ENCODE measurements at places on chromosomes 3 and 15. TPM values are rescaled to one million over a fixed set of nuclear protein-coding genes. Genes with fewer than 3 reads are reported as not detected.
A peak's percentile ranks its signal among the peaks of the same experiment; 100 is the strongest.

PLA2G4E gene
- total RNA-seq = not detected

CNTN4 gene
- total RNA-seq = 5.1 TPM

MESP1 gene
- total RNA-seq = not detected

SOX14 gene
- not detected for total RNA-seq

CRYGS gene
- 1.1 TPM for total RNA-seq

C2CD4A gene
- not detected for total RNA-seq

TRH gene
- total RNA-seq = 0.19 TPM

WDR76 gene
- 32.6 TPM for total RNA-seq

DPPA4 gene
- 215 TPM for total RNA-seq

IMPG2 gene
- total RNA-seq = 0.03 TPM

PDZRN3 gene
- total RNA-seq = 3.4 TPM

CACNA1D gene
- 0.25 TPM for total RNA-seq

SPATA12 gene
- total RNA-seq = 0.12 TPM

DNA sequence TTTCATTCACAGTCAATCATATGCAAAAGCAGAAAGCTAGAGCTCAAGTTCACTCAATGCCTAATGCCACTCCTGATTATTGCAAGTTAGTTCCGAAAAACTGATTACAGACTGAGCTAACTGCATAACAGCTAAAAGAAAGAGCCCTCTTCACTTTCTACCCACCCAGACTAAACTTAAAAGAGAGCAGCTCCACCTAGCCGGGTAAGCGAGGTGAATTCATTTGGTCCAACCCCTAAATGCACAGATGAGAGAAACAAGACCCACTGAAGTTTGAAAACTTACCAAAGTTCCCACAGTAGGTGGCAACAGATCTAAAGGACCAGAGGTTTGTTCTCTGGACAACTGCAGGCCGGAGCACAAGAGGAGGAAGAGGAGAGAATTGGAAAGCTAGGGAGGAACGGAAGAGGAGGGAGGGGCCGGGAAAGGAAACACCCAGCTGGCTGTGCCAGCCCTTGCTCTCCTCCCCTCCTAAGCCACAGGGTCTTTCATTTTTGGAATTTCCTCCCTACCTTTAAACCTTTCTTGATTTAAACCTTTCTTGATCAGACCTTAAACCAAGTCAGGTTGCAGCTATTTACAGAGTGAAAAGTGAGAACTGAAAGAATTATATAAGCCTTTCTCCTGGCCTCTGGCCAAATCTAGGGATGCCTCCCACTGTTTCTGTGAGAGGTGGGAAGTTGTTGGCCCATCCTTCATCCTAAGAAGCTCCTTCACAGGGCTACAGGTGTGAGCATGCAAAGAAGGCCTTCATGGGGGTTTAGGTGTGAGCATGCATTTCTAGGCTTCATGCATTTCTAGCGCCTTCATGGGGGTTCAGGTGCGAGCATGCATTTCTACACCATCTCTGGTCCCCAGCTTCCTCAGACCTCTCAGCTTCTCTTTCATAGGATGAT is 114.7 kb upstream of the LMOD3 start:
- no peak overlapping the region for H3K4me3 ChIP-seq
- peaks cover 29% of the 10 kb centered on the region for H3K4me1 ChIP-seq
- no peaks in the 10 kb centered on the region for H3K27me3 ChIP-seq
- H3K27ac ChIP-seq = peak overlapping the region; percentile 37
- no peaks in the 10 kb centered on the region for H3K36me3 ChIP-seq

GRCh38 chr3:112500621-112501020 is 1.3 kb upstream of the BTLA start:
- no peak for DNase-seq
- no peaks in the 10 kb centered on the region for H3K4me1 ChIP-seq
- H3K36me3 ChIP-seq = no peaks in the 10 kb centered on the region
- H3K4me3 ChIP-seq = no peak overlapping the region
- no peak overlapping the region for H3K27ac ChIP-seq

- H3K4me1 ChIP-seq = no peaks in the 10 kb centered on the region
- peak overlapping the region; percentile 17 for H3K27ac ChIP-seq
- no peak for DNase-seq
- H3K27me3 ChIP-seq = no peaks in the 10 kb centered on the region
- no peaks in the 10 kb centered on the region for H3K36me3 ChIP-seq
These were observed 59.2 kb downstream of the PIAS1 start for GRCh38 chr15:68113273-68113672.

DNA sequence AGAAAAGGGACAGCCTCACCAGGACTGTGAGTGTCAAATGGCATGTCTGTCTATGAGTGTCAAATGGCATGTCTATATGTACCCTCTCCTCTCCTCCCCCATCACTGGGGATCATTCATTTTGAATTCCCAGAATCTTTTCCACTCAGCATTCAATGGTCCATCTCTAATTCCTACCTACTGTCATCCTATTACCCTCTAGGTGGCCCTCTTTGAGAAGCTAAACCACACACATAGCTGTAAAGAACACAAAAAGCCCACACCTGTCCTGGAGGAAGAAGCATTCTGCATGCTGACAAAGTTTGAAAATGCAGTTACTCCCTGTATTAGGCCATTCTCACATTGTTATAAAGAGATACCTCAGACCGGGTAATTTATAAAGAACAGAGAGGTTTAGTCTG is 46.2 kb upstream of the PYDC2 start:
- no peak overlapping the region for H3K27ac ChIP-seq
- no peak overlapping the region for H3K4me3 ChIP-seq
- no peak for DNase-seq
- no peaks in the 10 kb centered on the region for H3K27me3 ChIP-seq
- no peaks in the 10 kb centered on the region for H3K4me1 ChIP-seq

DNA sequence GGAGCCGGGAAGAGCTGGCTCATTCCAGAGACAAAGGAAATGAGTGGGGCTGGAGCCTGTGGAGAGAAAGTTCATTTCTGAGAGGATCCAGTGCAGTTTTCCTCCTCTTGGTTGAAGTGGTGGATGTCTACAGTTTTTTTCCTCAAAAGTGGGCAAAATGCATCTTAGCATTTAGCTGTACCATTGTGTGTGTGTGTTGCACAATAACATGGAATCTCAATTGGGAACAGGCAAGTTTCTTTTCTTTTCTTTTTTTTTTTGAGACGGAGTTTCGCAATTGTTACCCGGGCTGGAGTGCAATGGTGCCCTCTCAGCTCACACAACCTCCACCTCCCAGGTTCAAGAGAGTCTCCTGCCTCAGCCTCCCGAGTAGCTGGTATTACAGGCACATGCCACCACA is 101.5 kb upstream of the UBE2E1 start:
- H3K27ac ChIP-seq = no peak overlapping the region
- H3K4me1 ChIP-seq = peaks cover 9% of the 10 kb centered on the region
- H3K36me3 ChIP-seq = no peaks in the 10 kb centered on the region

DNA sequence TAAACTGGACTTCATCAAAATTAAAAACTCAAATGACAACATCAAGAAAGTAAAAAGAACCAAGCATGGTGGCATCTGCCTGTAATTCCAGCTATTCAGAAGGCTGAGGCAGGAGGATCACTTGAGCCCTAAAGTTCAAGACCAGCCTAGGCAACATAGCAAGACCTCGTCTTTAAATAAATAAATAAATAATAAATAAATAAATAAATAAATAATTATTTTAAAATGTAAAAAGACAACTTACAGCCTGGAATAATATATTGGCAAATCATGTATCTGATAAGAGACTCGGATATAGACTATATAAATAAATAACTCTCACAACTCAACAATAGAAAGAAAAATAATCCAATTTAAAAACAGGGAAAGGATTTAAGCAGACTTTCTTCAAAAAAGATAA is 4.3 kb upstream of the PPARG start:
- H3K4me1 ChIP-seq = no peaks in the 10 kb centered on the region
- DNase-seq = no peak
- no peaks in the 10 kb centered on the region for H3K36me3 ChIP-seq
- no peak overlapping the region for H3K27ac ChIP-seq
- no peak overlapping the region for H3K4me3 ChIP-seq

- H3K4me1 ChIP-seq = no peaks in the 10 kb centered on the region
- no peaks in the 10 kb centered on the region for H3K27me3 ChIP-seq
- H3K4me3 ChIP-seq = no peak overlapping the region
- no peak overlapping the region for H3K27ac ChIP-seq
- DNase-seq = no peak
These were observed 776.2 kb downstream of the FHIT start for GRCh38 chr3:60475096-60475495.

DNA sequence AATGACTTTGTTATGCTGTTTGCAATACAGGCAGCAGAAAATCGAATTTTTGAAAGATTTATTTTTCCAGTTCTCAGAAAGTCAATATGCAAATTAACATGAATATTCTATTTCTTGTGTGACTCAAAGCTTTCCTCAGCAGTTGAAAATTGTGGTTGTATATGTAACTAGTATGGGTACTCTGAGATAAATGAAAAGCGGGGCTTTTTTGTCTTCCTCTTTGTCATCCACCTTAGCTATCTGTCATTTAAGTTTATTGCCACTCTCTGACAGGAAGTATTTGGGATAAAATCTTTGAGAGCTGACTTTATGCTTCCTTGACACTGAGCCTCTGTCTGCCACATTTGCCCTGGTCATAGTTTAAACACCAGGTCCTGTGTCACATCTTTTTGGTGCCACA is 91.5 kb downstream of the ATG7 start:
- no peak overlapping the region for H3K4me3 ChIP-seq
- H3K27ac ChIP-seq = no peak overlapping the region
- no peaks in the 10 kb centered on the region for H3K27me3 ChIP-seq
- peaks cover 3% of the 10 kb centered on the region for H3K36me3 ChIP-seq

DNA sequence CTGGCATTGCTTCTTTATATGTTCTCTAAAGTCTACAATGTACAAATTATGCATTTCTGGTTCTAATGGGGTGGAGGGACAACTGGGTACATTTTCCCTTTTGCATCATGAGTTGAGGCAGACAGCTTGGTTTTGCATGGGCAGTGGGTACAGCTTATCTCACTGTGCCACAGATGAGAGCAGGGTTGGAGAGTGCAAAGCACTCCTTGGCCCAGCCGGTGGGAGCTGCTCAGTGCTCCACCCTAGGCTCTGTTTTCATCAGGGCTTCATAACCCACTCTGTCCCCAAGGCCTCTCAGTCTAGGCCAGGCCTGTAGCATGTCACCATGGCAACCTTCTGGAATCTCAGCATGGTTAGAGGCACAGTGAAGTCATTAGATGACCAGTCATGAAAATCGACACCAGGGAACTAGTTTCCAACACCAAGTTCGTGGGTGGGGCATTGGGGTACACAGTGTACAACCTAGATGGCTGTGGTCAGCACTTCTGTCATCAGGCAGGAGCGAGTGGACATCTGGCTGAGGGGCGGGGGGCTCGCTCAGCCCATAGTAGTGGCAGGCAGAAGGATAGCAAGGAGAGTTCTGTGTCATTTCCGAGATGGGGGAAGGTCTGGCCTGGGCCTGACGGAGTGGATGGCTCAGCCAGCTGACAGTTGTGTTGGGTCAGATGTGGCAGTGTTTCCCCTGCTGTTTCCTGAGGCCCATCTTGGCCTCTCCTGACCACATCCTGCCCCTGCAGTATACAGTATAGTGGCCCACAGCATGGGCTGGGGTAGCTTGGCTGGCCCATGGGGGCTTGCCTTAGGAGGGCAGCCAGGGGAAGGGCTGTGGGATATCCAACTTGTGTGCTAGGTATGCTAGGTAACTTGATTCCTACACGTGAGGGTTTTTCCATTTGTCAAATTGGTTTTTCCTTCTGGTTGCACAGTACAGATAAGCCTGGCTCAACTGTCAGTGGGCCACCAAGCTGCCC is 75.7 kb upstream of the PRR23C start:
- no peak for DNase-seq
- no peak overlapping the region for H3K27ac ChIP-seq
- no peaks in the 10 kb centered on the region for H3K4me1 ChIP-seq
- no peaks in the 10 kb centered on the region for H3K27me3 ChIP-seq
- no peaks in the 10 kb centered on the region for H3K36me3 ChIP-seq

GRCh38 chr3:174168026-174168425 is 691.1 kb upstream of the NAALADL2 start:
- no peak overlapping the region for H3K27ac ChIP-seq
- no peak for DNase-seq
- peaks cover 4% of the 10 kb centered on the region for H3K4me1 ChIP-seq
- H3K36me3 ChIP-seq = no peaks in the 10 kb centered on the region
- H3K27me3 ChIP-seq = no peaks in the 10 kb centered on the region

GRCh38 chr15:80482696-80483095 is 78.5 kb downstream of the ARNT2 start:
- H3K4me3 ChIP-seq = no peak overlapping the region
- no peak for DNase-seq
- H3K36me3 ChIP-seq = no peaks in the 10 kb centered on the region
- H3K27me3 ChIP-seq = no peaks in the 10 kb centered on the region
- no peaks in the 10 kb centered on the region for H3K4me1 ChIP-seq
- no peak overlapping the region for H3K27ac ChIP-seq

- no peaks in the 10 kb centered on the region for H3K27me3 ChIP-seq
- no peaks in the 10 kb centered on the region for H3K4me1 ChIP-seq
- H3K36me3 ChIP-seq = no peaks in the 10 kb centered on the region
- H3K27ac ChIP-seq = no peak overlapping the region
- no peak for DNase-seq
These were observed 28.8 kb downstream of the PSTPIP1 start for GRCh38 chr15:77023576-77024272.

DNA sequence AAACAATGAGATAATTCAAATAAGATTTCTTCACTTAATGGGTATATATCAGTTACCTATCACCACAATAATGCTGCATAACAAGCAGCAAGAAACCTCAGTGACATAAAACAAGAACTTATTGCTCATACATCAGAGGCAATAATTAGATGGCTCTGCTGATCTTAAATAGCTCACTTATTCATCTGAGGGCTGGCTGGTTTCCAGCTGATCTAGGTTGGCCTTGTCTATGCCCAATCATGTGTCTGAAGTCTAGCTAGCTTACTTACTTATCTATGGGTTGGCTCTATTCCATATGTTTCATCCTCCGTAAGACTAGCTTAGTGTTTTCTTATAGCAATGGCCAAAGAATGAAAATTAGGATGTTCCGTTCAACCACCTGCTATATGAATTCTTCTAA is 109.4 kb upstream of the AGTR1 start:
- no peaks in the 10 kb centered on the region for H3K4me1 ChIP-seq
- no peak overlapping the region for H3K4me3 ChIP-seq
- H3K27me3 ChIP-seq = no peaks in the 10 kb centered on the region
- DNase-seq = no peak

DNA sequence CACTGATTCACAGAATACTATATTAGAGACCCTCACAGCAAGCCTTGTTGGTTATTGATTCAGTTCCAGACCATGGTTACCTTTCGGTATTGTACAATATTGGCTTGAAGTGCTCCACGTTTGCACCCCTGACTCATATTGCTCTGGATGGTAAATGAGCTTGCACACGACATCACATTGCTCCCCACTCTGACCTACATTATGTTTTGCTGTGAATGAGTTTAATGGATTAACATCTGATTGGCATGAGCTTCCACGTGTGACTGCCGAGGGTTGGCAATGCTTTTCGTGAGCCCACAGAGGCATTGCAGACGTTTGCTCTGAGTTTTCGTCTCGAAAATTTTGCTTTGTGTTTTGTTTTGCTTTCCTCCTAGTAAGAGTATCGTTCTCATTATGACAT is 225.8 kb upstream of the ICE2 start:
- H3K4me3 ChIP-seq = no peak overlapping the region
- no peak overlapping the region for H3K27ac ChIP-seq
- no peaks in the 10 kb centered on the region for H3K27me3 ChIP-seq
- peaks cover 14% of the 10 kb centered on the region for H3K4me1 ChIP-seq
- DNase-seq = no peak
- H3K36me3 ChIP-seq = no peaks in the 10 kb centered on the region

GRCh38 chr3:33901862-33902563 is 103.6 kb downstream of the PDCD6IP start:
- no peak for DNase-seq
- H3K27me3 ChIP-seq = no peaks in the 10 kb centered on the region
- H3K4me1 ChIP-seq = no peaks in the 10 kb centered on the region
- H3K4me3 ChIP-seq = no peak overlapping the region
- H3K27ac ChIP-seq = no peak overlapping the region

GRCh38 chr15:100276506-100276905 is 65.3 kb downstream of the ADAMTS17 start:
- no peak for DNase-seq
- no peak overlapping the region for H3K4me3 ChIP-seq
- H3K36me3 ChIP-seq = no peaks in the 10 kb centered on the region
- no peaks in the 10 kb centered on the region for H3K4me1 ChIP-seq
- no peaks in the 10 kb centered on the region for H3K27me3 ChIP-seq

Data from neural progenitor cell (in vitro differentiated cells).